Psoas muscle (tissue), 8 donors: ENCODE measurements at places on chromosomes 5 and 9.
A peak's percentile ranks its signal among the peaks of the same experiment; 100 is the strongest.

GRCh38 chr5:125551246-125551645 lies 804.8 kb upstream of the ZNF608 start:
- no peak overlapping the region for H3K27ac ChIP-seq
- H3K27me3 ChIP-seq = no peaks in the 10 kb centered on the region
- H3K36me3 ChIP-seq = no peaks in the 10 kb centered on the region

DNA sequence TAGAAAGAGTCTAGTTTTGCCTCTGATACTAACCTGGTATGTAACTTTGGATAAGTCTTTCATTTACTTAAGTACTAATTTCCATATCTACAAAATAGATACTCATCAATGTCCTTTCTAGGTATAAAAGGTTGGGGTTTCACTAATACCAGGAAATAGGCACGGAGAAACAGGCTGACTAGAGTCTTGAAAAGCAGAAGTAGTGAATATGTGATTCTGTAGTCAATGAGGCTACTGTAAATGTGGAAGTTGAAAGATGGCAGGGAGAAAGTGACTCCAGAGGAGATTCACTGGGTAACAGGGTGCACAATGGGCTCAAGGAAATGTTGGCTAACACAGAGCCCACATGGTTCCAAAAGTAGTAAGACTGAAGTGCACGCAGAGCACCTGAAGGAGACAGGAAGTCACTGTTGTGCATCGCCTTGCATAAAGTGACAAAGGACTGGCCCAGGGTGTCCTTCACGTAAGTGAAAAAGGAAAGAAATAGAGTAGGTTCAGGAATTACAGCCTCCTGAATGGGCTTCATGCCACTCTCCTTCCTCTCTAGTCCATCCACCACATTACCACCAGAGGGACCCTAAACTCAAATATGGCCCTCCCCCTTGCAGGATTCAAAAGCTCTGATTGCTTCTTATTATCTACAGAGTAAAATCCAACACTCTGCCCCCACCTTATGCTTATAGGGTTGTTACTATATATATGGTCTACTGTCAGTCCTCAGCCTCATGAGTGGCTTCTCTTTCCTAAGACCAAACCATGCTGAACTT lies 288.0 kb upstream of the SMARCA2 start:
- no peaks in the 10 kb centered on the region for H3K36me3 ChIP-seq
- DNase-seq = no peak
- no peaks in the 10 kb centered on the region for H3K4me1 ChIP-seq
- no peak overlapping the region for H3K4me3 ChIP-seq
- no peaks in the 10 kb centered on the region for H3K27me3 ChIP-seq
- no peak overlapping the region for H3K27ac ChIP-seq

- H3K36me3 ChIP-seq = peaks cover 3% of the 10 kb centered on the region
- peaks cover 50% of the 10 kb centered on the region for H3K4me1 ChIP-seq
- H3K4me3 ChIP-seq = peak within 1 kb of the TSS; percentile 98
- no peaks in the 10 kb centered on the region for H3K27me3 ChIP-seq
- peak; percentile 98 for DNase-seq
- peak within 1 kb of the TSS; percentile 96 for H3K27ac ChIP-seq
Measured at GRCh38 chr5:151020304-151021110, at the start of gene GPX3. Gene GPX3 (plus strand): TSS chr5:151020591. CDS start chr5:151020655, 64 bp downstream.

DNA sequence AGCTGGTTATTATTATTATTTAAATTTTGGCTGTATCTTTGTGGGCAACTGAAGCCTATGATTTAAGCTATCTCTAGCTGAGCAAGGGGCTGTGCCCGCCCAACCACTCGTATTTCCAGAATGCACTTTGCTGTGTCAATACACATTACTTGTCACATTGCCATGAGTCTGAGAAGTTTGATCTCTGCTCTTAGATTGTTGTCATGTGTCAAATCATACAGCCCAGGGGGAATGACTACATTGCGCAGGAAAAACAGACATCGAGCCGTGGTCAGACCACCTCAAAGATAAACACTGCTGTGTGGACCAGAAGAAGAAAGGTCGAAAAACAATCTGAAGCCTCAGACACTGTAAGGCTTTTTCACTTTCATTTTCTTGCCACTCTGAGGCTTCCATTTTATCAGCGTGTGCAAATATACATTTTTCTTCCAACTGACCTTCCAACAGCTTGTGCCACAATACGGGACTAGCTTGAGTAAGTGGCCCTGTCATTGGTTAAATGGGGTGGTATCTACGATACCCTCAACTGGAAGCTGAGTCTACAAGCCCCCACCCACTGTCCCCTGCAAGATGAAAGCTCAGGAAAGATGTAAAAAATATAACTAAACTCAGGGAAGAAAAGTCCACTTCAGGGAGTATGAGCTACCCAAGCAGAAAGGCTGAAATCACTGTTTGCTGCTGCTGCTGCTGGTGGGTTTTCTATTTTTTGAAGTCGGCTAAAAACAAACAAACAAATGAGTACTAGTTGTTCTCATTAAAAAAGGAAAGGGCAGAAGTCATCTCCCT lies 603.0 kb downstream of the BNC2 start:
- peak overlapping the region; percentile 36 for H3K4me3 ChIP-seq
- H3K4me1 ChIP-seq = peaks cover 6% of the 10 kb centered on the region
- H3K27ac ChIP-seq = no peak overlapping the region
- no peaks in the 10 kb centered on the region for H3K36me3 ChIP-seq
- DNase-seq = no peak

DNA sequence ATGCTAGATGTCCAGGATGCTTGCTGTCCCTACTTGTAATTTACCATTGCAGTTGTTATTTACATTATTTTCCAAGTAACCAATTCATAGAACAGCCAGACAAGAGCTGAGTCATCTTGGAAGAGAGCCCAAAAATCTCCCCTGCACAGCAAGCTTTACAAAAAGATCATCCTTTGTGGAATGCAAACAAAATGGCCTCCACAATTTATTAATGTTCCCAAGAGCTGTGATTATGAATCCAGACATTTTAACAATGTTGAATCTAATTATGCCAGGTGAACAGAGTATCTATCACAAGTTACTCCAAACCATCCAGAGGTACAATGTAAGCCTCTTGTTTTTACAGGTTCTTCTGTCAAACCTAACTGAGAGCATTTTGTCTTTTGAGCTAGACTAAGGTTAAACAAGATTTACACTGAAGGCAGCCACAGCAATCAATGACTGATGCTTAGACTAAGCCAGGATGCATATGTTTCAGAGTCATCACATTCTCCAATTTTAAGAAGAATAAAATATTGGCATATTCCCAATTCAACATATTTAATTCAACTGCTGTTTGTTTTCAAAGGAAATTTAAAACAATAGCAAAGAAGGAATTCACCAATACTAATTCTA lies 95.3 kb upstream of the SLC12A2 start:
- H3K27ac ChIP-seq = no peak overlapping the region
- H3K27me3 ChIP-seq = no peaks in the 10 kb centered on the region
- H3K4me3 ChIP-seq = no peak overlapping the region
- no peaks in the 10 kb centered on the region for H3K36me3 ChIP-seq
- H3K4me1 ChIP-seq = no peaks in the 10 kb centered on the region

DNA sequence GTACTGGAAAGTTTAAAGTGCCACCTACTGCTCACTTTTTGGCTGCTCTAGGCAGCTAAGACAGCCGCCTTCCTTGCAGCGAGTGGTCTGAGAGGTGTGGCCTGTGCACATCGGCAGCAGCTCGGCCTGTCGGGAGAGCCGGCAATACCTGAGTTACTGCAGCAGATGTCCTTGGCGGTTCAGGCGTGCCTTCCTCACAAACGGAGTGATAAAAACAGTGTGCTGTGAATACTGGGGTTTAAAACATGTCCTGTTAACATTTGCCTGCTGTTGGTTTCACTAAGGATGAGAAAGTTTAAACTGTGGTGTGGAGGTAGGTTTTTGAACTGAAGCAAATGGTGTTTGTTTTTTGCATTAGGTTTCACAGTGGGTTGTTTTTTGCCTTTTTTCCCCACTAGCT lies 12.9 kb downstream of the TRAF2 start:
- DNase-seq = no peak
- H3K27ac ChIP-seq = no peak overlapping the region
- no peak overlapping the region for H3K4me3 ChIP-seq

DNA sequence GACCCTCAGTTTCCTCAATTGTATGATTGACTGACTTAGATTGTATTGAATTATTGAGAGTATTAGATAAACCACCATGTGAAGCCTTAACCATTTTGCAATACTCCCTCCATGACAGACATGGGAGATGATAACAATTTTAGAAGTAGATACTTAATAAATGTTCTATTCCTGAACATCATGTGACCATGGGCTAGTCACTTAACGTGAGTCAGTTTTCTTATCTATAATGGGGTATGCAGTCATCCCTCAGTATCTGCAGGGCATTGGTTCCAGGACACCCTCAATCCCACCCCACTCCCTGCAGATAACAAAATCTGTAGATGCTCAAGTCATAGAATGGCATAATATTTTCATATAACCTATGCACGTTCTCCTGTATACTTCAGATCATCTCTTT lies 31.0 kb downstream of the SNX18 start:
- H3K4me1 ChIP-seq = peaks cover 12% of the 10 kb centered on the region
- no peaks in the 10 kb centered on the region for H3K27me3 ChIP-seq
- no peak for DNase-seq
- H3K4me3 ChIP-seq = no peak overlapping the region

DNA sequence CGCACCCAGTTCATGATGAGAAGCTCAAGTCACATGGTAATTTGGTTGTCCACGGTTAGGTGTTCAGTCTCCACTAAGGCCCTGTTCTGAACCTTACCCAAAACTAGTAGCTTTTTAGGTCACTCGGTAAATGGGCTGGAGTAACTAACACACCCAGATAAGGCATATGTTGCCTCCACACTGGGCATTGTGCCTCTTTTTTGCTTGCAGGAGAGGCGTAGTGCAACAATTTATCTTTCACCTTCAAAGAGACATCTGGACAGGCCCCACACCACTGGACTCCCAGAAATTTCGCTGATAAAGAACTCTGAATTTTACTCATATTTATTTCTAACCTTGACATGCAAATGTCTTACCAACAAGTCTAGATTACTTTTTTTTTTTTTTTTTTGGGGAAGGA lies 16.8 kb upstream of the PTGES start:
- no peak for DNase-seq
- H3K27me3 ChIP-seq = no peaks in the 10 kb centered on the region
- no peak overlapping the region for H3K4me3 ChIP-seq
- H3K27ac ChIP-seq = no peak overlapping the region

DNA sequence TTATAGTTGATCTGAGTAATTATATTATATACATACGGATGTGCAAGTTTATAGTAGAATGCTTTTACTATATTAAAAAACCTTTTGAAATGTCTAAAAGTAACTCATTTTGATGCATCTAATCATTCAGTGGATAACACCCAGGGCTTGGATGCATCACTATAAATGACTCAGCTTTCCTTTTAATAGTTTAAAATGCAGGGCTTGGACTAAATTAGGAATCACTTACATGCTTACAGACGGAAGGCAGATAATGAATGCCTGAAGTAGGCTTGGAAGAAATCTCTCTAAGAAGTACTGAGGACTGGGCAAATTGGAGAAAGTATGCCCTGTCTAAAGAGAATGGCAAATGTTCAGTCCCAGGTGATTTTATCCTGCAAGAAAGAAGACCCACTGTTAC lies 362.5 kb upstream of the CCNH start:
- no peaks in the 10 kb centered on the region for H3K4me1 ChIP-seq
- DNase-seq = no peak
- H3K36me3 ChIP-seq = no peaks in the 10 kb centered on the region
- H3K4me3 ChIP-seq = no peak overlapping the region
- H3K27ac ChIP-seq = no peak overlapping the region

DNA sequence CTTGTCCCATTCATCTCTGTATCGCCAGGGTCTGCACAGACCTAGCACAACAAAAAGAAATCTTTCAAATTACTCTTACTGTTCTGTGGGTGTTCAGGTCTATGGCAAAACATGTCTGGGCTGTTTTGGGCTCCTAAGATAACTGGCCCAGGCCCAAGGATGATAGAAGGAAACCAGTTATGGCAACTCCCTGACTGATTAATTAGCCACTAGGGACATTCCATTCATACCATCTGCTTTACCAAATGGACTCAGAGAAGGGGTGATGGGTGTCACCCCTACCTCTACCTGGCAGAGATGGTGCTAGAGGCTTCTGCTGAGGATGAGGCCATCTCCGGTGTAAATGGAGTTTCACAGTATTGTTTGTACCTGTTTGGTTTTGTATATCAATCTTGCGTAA lies 1.9 kb downstream of the SLC31A2 start:
- peaks cover 6% of the 10 kb centered on the region for H3K36me3 ChIP-seq
- no peaks in the 10 kb centered on the region for H3K27me3 ChIP-seq
- DNase-seq = no peak

DNA sequence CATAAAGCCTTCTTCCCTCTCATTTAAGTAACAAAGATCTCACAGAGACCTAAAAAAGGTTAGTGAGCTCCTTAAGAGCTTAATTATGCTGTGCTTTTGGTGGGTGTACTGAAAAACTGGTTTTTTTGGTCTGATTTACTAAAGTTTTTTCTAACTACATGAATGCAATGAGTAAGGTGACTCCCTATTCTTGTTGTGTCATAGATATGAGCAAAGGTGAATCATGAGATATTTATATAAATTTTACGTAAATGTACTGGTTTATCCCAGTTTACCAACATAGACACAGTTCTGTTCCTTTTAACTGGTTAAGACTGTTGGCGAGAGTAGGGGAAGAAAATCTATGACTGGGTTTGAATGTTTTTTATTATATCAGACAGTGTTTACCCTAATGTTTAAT lies 250.5 kb downstream of the NR2F1-AS1 start:
- H3K4me3 ChIP-seq = no peak overlapping the region
- no peaks in the 10 kb centered on the region for H3K36me3 ChIP-seq
- H3K27me3 ChIP-seq = no peaks in the 10 kb centered on the region
- H3K4me1 ChIP-seq = peaks cover 4% of the 10 kb centered on the region

DNA sequence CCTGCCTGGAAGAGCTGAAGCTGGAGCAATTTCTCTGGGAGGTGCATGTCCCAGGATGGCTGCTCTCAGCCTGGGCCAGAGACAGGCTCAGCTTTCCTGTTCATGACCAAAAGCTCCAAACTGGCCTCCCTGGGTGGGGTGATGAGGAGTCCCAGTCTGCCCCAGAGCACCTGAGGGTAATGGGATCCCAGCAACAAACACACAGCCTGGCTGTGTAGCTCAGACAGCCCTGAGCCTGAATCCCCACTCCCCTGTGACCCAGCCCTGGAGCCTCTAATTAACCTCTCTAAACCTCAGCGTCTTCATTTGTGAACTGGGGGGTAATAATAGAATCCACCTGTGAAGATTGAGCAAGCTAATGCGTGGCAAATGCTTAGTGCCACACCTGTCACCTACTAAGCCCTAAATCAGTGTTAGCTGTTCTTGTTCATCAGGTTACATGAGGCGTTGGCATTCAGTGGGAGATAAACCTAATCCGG lies 67.5 kb downstream of the HSPA4 start:
- H3K27me3 ChIP-seq = no peaks in the 10 kb centered on the region
- H3K4me1 ChIP-seq = peaks cover 67% of the 10 kb centered on the region
- H3K36me3 ChIP-seq = no peaks in the 10 kb centered on the region
- H3K4me3 ChIP-seq = no peak overlapping the region
- peak overlapping the region; percentile 88 for H3K27ac ChIP-seq
- DNase-seq = no peak

GRCh38 chr9:88974641-88975040 lies 16.6 kb upstream of the S1PR3 start:
- no peak for DNase-seq
- no peak overlapping the region for H3K27ac ChIP-seq
- H3K4me1 ChIP-seq = no peaks in the 10 kb centered on the region
- no peaks in the 10 kb centered on the region for H3K27me3 ChIP-seq
- H3K36me3 ChIP-seq = no peaks in the 10 kb centered on the region
- no peak overlapping the region for H3K4me3 ChIP-seq
